ENCODE measurements at places on chromosomes 7 and 10.

- no peak for DNase-seq
These were observed 1.2 kb downstream of the VPS37D start for GRCh38 chr7:73668886-73669230.

DNA sequence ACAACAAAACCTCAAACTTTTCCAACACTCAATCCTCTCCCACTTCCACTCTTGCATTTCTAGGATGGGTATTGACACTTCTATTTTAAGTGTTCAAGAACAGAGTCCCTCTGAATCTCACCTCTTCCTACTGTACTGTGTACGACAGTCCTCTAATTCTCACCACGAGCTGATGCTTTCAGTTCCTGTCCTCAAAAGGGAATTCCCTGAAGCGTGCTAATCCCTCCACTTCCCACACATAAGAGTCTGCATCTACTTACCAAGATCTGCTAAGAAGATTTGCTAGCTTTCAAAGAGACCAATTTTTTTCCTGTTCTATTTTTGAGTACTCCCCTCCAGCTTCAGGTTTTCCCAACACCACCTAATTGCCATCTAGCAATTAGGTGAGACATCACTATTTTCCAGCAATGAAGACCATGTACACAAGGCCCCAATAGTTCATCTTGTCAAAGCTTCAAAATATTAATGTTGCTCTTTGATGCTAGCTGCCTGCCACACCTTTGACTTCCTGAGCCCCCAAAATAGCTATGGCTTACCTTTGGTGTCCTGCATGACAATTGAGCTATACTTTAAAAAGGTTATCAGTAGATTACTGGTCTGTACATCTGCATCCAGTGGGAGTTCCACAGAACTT lies 54.4 kb downstream of the ARMH3 start:
- DNase-seq = no peak

GRCh38 chr7:116431787-116432526 lies 67.6 kb upstream of the CAV2 start:
- DNase-seq = no peak

- DNase-seq = no peak
These were observed 657 bp downstream of the HACD1 start for GRCh38 chr10:17616403-17617030.

GRCh38 chr10:106310596-106310995 lies 853.9 kb downstream of the SORCS1 start:
- DNase-seq = no peak

DNA sequence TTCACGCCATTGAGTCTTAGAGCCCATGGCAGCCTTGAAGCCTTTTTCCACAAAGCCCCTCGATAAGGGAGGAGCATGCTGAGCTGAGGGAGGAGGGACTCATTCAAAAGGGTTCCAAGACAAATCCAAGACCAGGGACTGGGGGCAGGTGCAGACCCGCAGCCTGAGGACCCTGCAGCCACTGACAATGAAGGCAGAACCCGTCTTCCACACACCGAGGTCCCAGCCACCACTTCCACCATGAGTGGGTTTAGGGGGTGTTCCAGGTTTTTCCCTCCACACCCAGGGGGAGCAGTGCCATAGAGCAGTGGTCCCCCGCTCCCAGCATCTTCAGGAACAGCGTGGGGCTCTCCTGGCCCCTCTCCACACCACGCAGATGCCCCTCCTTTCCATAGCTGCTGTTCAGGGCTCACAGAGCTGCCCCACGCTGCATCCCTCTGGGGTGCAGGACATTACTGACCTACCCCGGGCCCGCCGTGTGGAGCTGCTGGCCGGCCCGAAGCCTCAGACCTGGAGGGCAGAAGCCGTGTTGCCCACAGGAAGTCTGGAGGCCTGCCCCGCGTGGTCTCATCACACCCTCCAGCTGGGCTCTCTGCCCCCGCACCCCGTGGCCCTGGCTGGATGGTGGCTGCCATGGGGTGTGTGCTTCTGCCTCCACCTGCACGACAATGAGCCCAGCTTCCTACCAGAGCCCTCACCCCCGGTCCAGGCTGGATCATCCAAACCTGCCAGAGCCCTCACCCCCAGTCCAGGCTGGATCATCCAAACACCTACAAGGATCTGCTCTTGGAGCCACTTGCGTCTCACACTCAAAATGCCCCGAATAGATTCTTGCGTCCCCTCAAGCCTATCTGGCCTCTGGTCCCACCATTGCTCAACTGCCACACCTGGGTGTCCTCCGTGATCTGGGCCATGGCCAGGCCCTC lies 220.0 kb upstream of the TCERG1L start:
- DNase-seq = no peak

GRCh38 chr7:109611656-109612055 lies 1042.0 kb downstream of the DNAJB9 start:
- DNase-seq = no peak

DNA sequence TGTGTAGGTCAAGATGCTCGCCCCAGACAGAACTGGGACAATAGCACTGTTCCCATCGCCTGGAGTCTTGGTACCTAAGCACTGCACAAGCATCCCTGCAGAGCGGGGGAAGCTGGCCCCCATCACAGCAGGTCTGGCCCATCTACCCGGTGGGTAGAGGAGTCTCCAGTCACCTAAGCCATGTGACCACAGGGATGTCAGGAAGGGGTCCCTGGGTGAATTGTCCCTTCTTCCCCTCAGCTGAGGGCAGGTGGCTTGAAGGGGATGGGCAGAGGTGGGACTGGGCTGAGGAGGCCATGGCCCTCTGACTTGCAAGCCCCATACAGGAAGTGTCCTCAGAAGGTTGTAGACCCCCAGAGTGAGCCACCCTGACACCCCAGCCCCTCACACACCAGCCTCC lies 39.7 kb downstream of the FRMPD2 start:
- no peak for DNase-seq

- DNase-seq = no peak
These were observed 733 bp upstream of the ARL5B start for GRCh38 chr10:18658271-18659124.

DNA sequence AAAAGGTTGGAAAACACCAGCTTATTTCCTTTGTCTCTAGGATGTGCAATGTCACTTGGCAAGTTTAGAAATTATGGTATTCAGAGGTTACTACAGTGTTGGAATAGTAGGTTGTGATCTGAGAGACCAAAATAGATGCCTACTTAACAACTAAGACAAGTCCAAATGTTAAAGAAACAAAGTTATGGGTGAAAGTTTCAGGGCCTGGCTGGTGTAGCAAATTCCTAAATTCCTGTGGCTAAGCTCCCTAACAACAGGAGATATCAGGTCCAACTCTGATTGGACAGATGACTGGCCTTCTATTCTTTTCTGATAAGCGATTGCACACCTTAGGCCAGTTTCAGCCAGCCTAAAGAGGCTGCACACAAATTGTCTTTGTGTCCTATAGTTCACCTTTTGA lies 873.5 kb downstream of the REEP3 start:
- DNase-seq = no peak

GRCh38 chr7:157429680-157430224 lies 92.9 kb downstream of the DNAJB6 start:
- DNase-seq = no peak

All from NCI-H446 treated with DMSO at 0.1 percent for 48 hours (cell line).